ENCODE measurements at places on chromosomes 16 and 17. TPM values are rescaled to one million over a fixed set of nuclear protein-coding genes. Genes with fewer than 3 reads are reported as not detected.

HIGD1B gene
- not detected for total RNA-seq

GRCh38 chr16:69123910-69124309 is 8.5 kb downstream of the CHTF8 start:
- H3K27me3 ChIP-seq, result no peaks in the 10 kb centered on the region
- H3K27ac ChIP-seq, result no peak overlapping the region
- peaks cover 10% of the 10 kb centered on the region for H3K36me3 ChIP-seq
- no peak overlapping the region for H3K4me3 ChIP-seq
- no peak for DNase-seq

DNA sequence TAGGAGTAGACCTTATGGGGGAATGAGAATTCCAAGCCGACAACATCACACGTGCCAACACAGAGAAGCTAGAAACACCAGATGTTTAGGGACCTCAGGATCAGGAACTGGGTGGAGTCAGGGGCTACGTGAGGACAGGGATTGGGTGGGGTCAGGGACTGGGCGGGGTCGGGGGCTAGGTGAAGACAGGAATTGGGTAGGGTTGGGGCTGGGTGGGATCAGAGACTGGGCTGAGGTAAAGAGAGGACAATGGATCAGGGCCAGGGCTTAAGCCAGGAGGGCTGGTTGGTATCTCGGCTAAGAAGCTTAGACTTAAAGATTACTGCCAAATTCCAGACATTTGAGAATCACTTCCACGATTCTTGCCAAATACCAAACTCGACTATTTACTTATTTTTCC is 11.6 kb downstream of the TEKT5 start:
- H3K27ac ChIP-seq, result no peak overlapping the region
- H3K36me3 ChIP-seq, result no peaks in the 10 kb centered on the region
- peaks cover 27% of the 10 kb centered on the region for H3K27me3 ChIP-seq
- H3K4me3 ChIP-seq, result no peak overlapping the region
- DNase-seq, result no peak

GRCh38 chr16:3872216-3872895 is 8.2 kb downstream of the CREBBP start:
- no peaks in the 10 kb centered on the region for H3K36me3 ChIP-seq
- peak overlapping the region; percentile 38 for H3K4me3 ChIP-seq
- H3K4me1 ChIP-seq, result peaks cover 88% of the 10 kb centered on the region
- H3K27me3 ChIP-seq, result no peaks in the 10 kb centered on the region
- DNase-seq, result no peak
- peak overlapping the region; percentile 96 for H3K27ac ChIP-seq

ITGAX gene
- total RNA-seq, result not detected

GRCh38 chr16:85338638-85338982 is 226.3 kb upstream of the CIBAR2 start:
- H3K36me3 ChIP-seq, result no peaks in the 10 kb centered on the region
- H3K4me1 ChIP-seq, result peaks cover 10% of the 10 kb centered on the region
- H3K27ac ChIP-seq, result no peak overlapping the region

- peaks cover 36% of the 10 kb centered on the region for H3K36me3 ChIP-seq
- no peak for DNase-seq
- no peaks in the 10 kb centered on the region for H3K27me3 ChIP-seq
- H3K4me1 ChIP-seq, result peaks cover 23% of the 10 kb centered on the region
- H3K27ac ChIP-seq, result peak overlapping the region; percentile 88
These were observed 7.6 kb upstream of the PHKG2 start for GRCh38 chr16:30740364-30741251.

All from chondrocyte (in vitro differentiated cells).